Lower leg skin (tissue), 4 donors: ENCODE measurements at places on chromosomes 4 and X.

DNA sequence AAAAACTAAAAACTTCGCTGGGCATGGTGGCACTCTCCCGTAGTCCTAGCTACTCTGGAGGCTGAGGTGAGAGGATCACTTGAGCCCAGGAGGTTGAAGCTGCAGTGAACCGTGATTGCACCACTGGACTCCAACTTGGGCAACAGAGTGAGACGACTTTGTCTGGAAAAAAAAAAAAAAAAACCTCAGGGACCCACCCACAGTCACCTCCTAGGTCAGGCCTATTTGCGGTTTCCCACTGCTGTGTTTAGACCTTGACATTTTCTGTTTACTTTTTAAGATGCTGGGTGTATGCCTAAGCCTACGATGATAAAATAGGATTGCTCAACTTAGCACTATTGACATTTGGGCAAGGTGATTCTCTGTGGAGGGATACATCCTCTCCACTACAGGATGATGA, 197.4 kb upstream of the TBL1X start:
- peak; percentile 39 for DNase-seq

DNA sequence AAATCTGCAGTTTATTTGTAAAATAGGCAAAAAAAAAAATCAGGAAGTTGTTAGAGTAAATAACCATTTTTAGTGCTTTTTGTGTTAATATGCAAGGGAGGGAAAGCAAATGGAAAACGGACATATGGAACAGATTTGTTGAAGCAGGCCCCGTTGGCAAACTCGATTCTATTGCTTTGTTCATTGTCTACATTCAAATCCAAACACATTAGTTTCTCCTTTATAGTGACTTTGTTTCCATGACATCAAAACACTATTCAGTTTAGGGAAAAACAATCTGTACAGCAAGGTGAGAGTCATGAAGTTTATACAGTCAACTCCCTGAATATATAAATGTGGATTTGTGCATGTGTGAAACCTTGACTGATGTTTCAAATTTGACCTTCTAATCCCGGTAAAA, 142.2 kb downstream of the FAM47A start:
- DNase-seq: no peak

- DNase-seq: no peak
Observed at GRCh38 chrX:49879656-49880277, 483 bp downstream of the USP27X start.

DNA sequence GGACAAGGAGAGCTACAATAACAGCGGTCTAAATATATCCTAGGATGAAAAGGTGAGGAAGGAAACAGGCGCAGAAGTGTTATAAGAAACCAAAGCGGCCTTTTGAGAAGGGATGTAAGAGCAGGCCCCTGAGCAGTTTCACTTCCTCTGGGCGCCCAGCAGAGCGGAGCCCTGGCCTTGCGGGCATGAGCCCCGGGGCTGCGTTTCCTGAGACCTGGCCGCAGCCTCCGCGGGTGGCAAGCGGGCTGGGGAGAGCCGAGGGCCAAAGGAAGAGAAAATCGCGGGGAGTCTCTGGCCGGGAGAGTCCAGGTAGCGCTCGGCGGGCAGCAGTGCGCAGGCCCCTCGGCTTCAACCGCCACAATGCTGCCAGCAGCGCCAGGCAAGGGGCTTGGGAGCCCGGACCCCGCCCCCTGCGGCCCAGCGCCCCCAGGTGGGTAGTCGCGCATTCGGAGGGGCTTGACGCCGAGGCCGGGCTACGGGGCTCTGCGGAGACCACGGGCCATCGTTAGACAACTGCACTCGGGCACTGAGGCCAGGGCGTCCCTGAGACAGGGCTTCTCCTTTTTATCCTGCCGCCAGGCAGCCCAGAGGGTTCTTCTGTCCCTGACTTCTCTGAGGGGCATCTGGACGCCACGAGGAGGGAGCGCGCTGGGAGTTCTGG, at the start of gene BANK1:
Gene BANK1 (plus strand): TSS at position 210 of the 661 bp plus-strand sequence. CDS start 151 bp downstream, at position 361.
- no peak for DNase-seq

GRCh38 chr4:152997771-152998487, 61.8 kb downstream of the FHDC1 start:
- DNase-seq: peak; percentile 69

GRCh38 chrX:136880003-136880451, 498 bp downstream of the RBMX start:
- peak; percentile 18 for DNase-seq

DNA sequence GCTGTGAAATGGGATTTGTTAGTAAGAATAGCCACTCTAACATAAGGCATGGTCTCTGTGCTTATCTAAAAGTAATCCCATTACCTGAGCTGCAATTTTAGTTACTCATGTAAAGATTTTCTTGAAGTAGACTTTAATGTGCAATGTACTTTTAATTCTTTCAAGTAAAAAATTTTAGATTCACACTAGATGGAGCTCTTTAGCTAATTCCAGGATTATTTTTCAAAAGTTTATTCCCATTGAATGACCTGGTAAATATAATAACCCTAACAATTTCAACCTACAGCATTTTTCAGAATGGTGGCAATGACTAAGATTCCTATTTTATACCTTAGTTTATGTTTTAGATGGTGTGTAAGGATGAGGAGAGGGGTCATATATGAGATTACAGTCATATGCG, 18.1 kb downstream of the USP38 start:
- DNase-seq: no peak

GRCh38 chr4:5126857-5127256, 75.6 kb downstream of the STK32B start:
- no peak for DNase-seq

- DNase-seq: no peak
Observed at GRCh38 chr4:84378356-84378755, 120.7 kb downstream of the NKX6-1 start.

GRCh38 chr4:5619913-5620625, 88.3 kb downstream of the EVC2 start:
- DNase-seq: peak; percentile 40

DNA sequence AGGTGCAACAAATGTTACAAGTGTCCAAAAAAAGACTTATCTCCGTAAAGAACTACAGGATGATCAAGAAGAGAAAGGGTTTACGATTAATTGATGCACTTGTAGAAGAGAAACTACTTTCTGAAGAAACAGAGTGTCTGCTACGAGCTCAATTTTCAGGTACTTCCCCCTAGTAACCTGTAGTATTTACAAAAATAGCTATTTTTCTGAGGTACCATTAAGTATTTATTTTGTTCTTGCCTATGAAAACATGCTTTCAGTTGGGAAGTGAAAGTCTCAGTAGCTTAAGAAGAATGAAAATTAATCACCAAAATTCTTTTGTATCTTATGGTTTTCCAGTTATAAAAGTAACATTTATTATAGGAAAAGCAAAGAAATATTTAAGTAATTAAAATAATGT, 5.9 kb downstream of the THAP9 start:
- DNase-seq: no peak

GRCh38 chr4:105807496-105807895, 87.8 kb upstream of the NPNT start:
- DNase-seq: no peak

DNA sequence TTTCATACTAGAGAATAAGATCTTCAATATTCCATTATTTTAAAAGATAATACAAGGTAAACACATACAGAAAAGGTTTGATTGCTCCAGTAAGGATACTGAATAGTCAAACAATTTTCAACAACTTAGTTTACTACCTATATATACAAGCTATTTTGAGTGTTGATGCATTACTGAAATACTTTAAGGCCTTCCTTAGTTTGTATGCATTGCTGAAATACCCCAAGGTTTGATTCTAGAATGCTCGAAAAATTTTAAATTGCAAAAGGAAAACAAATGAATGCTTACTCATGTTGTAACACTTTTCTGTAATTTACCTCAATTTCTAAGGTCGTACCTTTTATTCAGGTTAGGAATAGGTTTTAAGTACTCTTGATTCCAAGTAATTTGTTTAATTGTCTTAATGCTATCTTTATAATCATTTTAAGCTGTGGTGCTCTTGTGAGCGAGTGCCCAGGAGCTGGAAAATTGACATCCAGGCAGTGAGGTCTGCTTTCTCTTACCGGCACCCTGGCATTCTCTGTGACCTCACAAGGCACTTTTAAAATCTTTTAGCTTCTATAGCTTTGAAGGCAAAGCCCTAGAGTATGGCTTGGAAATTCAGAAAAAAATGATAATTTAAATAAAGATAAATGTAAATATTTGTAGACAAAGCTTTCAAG, 114.0 kb downstream of the BMPR1B start:
- no peak for DNase-seq

- DNase-seq: peak; percentile 46
Observed at GRCh38 chr4:3190549-3190948, 58.4 kb upstream of the MSANTD1 start.

- no peak for DNase-seq
Observed at GRCh38 chr4:21271439-21272052, 571.3 kb downstream of the PACRGL start.
